ENCODE measurements at places on chromosomes 6 and 20. TPM values are rescaled to one million over a fixed set of nuclear protein-coding genes. Genes with fewer than 3 reads are reported as not detected.

GRCh38 chr6:142929751-142930358 is 15.1 kb downstream of the HIVEP2 start:
- H3K4me1 ChIP-seq = peaks cover 57% of the 10 kb centered on the region
- DNase-seq = no peak
- no peaks in the 10 kb centered on the region for H3K36me3 ChIP-seq
- H3K27ac ChIP-seq = peak overlapping the region; percentile 100
- no peaks in the 10 kb centered on the region for H3K27me3 ChIP-seq

GRCh38 chr6:54289426-54289825 is 18.8 kb upstream of the TINAG start:
- H3K27ac ChIP-seq = no peak overlapping the region
- no peaks in the 10 kb centered on the region for H3K27me3 ChIP-seq
- no peaks in the 10 kb centered on the region for H3K36me3 ChIP-seq

GRCh38 chr6:9143140-9143539 is 707.8 kb upstream of the SLC35B3 start:
- no peaks in the 10 kb centered on the region for H3K36me3 ChIP-seq
- no peak for DNase-seq
- no peaks in the 10 kb centered on the region for H3K27me3 ChIP-seq
- no peak overlapping the region for H3K4me3 ChIP-seq
- no peaks in the 10 kb centered on the region for H3K4me1 ChIP-seq
- H3K27ac ChIP-seq = no peak overlapping the region

GRCh38 chr20:47126709-47127108 is 229.8 kb downstream of the ZMYND8 start:
- no peak overlapping the region for H3K27ac ChIP-seq
- no peak overlapping the region for H3K4me3 ChIP-seq
- no peaks in the 10 kb centered on the region for H3K36me3 ChIP-seq
- no peaks in the 10 kb centered on the region for H3K4me1 ChIP-seq

DNA sequence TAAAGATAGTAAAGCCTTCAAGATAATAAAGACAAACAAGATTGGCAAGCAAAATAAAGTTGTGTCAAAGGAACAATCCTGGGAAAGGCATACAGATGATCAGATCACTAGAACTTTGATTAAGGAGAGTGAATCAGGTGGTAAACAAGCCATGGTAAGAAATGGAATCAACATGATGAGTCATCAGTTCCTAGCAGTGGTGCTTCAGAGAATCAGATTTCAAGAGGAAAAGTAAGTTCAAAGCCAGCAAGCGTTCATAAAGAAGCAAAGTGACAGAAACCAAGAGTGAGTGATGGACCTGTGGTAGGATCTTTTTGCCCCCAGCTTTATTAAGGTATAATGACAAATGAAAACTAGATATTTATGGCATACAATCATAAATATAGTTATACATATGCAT is 340.4 kb downstream of the TPBG start:
- H3K27me3 ChIP-seq = no peaks in the 10 kb centered on the region
- no peaks in the 10 kb centered on the region for H3K4me1 ChIP-seq
- H3K36me3 ChIP-seq = no peaks in the 10 kb centered on the region
- no peak overlapping the region for H3K4me3 ChIP-seq
- no peak overlapping the region for H3K27ac ChIP-seq

Gene KCNK15
- not detected for polyA plus RNA-seq

GRCh38 chr6:82074556-82074955 is 173.0 kb downstream of the IBTK start:
- no peak for DNase-seq
- no peak overlapping the region for H3K27ac ChIP-seq
- no peaks in the 10 kb centered on the region for H3K27me3 ChIP-seq
- no peaks in the 10 kb centered on the region for H3K36me3 ChIP-seq
- no peak overlapping the region for H3K4me3 ChIP-seq

DNA sequence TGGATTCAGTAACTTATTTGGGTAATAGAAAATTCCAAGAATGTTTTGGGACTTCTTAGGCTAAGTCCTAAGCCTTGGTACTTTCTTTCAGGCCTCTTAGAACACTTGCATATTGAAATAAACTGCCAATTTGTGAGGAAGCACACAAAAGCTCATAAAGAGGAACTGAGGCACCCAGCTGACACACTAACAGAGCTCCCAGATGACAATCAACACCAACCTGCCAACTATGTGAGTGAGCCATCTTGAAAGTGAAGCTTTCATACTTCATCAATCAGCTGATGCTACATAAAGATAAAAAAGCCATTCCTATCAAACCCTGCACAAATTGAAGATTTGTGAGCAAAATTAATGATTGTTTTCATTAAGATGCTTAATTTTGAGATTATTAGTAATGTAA is 832.5 kb upstream of the EPHA7 start:
- H3K4me3 ChIP-seq = no peak overlapping the region
- H3K36me3 ChIP-seq = no peaks in the 10 kb centered on the region
- DNase-seq = no peak
- no peaks in the 10 kb centered on the region for H3K4me1 ChIP-seq
- H3K27me3 ChIP-seq = no peaks in the 10 kb centered on the region
- no peak overlapping the region for H3K27ac ChIP-seq

Data from naive B cell (primary cell).